ENCODE measurements at places on chromosomes 1 and 21.

- no peak for DNase-seq
Measured at GRCh38 chr21:34933609-34934335, 115.3 kb downstream of the RUNX1 start.

GRCh38 chr1:197998110-197998509 lies 80.9 kb downstream of the LHX9 start:
- DNase-seq = no peak

DNA sequence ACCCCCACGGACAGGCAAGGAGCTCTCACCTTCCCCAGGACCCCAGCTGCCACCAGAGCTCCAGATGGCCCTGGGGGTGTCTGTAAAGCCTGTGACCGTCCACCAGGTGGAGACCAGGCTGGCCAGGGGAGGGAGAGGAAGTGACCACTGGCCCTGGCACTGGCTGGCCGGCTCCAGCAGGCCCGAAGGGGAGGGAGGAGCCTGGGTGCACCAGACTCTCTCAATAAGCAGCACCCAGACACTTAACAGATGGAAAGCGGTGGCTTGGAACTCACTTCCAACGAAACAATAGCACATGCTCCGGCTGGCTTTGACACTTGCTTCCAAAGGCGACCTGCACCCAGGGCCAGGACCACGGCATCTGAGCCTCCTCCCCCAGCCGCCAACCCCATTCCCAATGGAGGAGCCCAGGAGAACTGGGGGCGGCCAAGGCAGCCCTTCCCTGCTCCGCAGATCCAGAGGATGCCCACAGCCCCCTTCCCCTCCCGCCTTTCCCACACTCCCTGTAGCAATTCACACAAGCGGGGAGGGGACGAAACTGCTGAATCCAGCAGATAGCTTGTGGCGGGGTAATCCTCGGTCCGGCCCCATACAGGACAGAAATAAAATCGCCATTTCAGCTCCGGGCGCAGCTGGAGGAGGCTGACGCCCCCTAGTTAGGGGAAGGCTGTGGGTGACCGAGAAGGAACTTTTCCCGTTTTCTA lies 742 bp upstream of the PDE9A start:
- DNase-seq = no peak

DNA sequence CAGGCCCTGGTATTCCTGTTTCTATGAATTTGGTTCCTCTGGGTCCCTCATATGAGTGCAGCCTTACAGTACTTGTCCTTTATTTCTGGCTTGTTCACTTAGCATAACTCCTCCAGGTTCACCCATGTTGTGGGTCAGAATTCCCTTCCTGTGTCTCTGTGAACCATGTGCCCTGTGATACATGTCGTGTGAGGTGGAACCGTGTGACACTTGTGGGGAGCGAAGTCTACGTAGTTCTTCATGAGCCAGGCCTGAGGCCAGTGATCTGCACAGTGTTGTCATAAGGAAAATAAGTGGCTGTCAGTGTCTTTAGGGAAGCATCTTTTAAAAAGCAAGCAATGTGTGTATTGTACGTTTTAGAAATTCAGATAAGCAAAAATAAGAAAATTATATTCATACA lies 122.8 kb downstream of the GALNT2 start:
- DNase-seq = no peak

- no peak for DNase-seq
Measured at GRCh38 chr1:201009962-201010645, 13.4 kb downstream of the KIF21B start.

- DNase-seq = no peak
Measured at GRCh38 chr1:244548558-244549115, 87.6 kb downstream of the CATSPERE start.

GRCh38 chr1:65564493-65564892 lies 144.0 kb downstream of the LEPR start:
- DNase-seq = no peak

DNA sequence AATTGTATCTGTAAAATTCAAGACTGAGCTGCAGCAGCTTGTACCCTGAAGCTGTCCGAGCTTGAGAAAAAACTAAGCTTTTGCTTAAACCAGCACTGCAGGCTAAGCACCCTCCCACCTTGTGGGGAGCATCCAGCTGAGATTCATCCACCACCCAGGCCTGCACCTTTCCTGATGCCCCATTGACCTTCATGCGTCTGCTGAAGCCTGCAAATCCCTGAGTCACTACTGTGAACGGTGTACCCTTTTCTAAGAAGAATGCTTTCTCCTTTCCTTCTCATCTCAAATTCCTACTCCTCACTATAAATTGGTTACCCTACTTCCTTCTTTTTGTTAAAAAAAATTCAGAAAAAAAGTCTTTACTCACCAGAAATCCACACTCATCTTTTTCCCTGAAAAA lies 90.9 kb upstream of the RGS18 start:
- no peak for DNase-seq
